Activated naive CD8-positive, alpha-beta T cell treated with anti-CD3 and anti-CD28 coated beads, Interleukin-2, amount 10 ng/mL, durations not matched to agents 7 days and 5 days (primary cell): ENCODE measurements at places on chromosomes 7 and 10.

DNA sequence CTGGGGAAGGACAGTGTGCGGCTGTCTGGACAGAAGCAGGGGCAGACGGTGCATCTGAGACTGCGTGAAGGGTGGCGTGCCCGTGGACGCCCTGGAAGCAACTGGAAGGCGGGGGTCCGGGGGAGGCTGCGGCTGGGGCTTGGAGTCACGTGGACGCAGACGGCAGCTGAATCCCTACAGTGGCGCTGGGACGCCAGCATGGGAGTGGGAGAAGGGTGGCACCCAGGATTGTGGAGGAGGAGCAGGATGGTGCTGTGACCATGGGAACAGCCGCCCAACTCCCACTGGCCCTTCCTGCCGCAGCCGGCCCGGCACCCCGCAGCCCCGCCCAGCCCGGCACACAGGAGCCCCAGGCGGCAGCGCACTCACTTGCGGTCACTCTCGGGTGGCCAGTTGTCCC lies 9.7 kb downstream of the INTS1 start:
- no peak for DNase-seq

DNA sequence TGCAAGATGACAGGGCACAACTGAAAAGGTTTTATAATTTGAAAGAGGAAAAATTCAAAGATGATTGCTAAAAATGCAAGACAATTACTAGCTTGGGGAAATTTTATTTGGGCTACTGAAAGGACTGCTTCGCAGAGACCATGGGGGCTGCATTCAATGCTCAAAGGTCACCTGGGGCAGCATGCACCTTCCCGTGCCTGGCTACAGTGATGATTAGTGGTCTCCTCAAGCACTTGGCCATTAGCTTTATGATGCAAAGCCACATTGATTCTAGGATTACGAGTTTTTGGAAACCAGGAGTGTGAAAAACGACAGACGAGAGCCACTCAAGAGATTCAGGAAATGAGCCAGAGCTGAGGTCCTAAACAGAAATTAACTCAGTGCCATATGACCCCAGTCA lies 764.6 kb downstream of the PHTF2 start:
- no peak for DNase-seq

DNA sequence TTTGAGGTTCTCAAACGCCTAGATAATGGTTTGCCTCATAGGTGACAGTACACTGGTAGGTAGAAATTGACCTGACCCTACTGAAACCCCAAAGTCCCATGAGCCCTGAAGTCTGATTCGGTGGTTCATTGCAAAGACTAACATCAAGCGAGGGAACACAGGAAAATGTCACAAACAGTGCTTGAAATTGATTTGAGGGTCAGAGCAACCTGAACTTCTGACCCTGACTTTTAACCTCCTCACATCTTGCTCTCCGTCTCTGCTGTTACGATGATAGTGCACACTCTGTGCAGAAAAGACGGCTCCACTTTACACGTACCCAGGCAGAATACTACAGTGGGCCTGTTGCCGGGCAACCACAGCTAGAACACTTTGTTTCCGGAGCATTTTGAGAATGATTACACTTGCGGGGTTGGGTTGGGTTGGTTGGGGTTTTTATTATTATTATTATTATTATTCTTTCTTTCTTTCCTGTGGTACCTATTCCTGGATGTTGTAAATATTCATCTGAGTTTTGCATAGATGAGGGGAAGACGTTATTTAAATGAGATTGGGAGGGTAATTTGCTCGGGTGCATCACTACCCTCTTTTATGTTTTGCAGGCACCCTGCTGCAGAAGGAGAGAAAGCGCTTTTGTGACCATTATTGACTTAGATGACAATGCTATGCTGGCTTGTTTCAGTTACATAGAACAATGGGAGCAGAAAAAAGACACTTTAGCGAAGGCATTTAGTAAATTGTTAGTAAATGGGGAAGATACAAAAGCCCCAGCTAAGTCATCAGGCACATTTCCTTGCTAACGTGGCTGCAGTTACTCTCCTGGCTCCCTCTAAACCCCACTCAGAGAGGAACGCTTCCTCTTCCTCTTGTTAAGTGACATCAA lies 438.1 kb upstream of the NRP1 start:
- no peak for DNase-seq

GRCh38 chr7:27587429-27587828 lies 75.3 kb downstream of the HIBADH start:
- no peak for DNase-seq

DNA sequence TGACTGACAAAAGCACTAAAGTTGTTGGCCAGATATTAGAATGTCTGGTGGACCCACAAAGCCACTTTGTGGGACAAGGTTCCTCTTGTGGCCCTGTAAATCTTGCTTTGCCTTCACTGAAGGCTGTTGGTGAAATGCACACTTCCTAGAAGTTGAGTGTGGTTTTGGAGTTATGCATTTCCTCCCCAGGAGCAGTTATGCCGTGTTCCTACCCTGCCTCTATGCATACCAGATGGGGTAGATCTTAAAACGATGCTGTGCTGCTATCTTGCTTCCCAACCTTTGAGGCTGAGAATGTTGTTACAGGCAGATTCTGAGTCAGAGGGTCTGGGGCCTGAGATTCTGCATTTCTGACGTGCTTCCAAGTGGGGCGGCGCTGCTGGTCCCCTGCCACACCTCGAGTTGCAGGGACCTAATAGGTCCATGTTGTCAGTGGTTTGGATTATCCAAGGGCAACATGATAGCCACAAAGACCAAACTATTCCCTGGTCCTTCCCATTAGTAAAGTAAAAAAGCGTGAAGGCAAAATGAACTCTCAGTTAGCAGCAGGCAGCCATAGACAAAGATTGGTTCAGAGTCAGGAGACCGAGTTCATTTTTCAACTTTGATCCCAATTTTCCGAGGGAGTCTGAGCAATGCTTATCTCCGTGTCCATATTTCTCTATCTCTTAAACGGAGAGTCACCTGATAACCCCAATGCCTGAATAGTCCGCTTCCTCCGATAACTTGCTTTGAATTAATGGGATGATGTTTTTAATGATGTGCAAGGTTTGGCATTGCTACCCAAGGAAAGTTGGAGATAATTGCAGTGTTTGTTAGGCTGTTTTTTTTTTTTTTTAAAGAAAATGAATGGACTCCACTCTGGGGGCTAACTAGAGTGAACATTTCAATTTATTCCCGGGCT lies 55.8 kb downstream of the CDHR3 start:
- DNase-seq: no peak

DNA sequence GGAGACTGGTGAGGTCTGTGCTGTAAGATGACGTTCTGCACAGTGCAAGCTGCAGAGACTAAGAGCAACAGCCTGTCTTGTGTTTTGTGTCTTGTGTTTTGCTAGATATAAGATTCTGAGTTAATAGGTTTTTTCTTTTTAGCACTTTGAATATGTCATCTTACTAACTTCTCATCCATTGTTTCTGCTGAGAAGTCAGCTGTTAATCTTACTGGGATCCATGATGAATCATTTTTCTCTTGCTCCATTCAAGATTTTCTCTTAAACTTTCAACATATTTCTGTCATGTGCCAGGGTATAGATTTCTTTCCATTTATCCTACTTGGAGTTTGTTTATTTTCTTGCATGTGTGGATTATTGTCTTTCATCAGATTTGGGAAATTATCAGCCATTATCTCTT lies 290.3 kb downstream of the CELF2 start:
- no peak for DNase-seq

DNA sequence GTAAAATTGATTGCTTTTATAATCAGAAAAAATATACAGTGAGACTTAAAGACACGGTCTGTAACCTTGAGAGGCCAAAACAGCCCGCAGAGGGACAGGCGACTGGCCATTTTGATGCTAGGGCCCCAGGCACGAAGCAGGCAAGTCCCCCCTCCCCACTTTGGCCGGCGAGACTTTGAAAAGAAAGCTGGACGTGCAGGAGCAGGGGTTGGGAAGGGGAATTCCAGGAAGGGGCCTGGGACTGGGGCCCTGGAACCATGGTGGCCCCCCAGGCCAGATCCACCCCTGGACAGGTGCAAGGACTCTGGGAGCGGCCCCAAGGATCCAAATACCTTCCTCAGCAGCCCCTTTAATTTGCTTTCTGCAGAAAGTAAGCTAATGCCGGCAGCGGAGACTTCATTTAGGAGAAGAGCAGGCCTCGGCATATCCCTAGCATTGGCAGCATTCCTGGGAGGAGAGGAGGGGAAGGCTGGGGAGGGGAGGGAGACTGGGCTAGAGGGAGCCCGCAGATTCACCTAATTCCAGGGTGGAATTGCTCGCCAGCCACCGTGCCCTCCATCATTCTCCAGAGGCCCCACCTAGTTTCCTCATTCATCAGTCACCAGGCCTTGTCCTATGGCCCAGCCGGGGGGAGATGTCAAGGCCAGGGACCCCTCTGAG lies 24.9 kb upstream of the TNRC18 start:
- no peak for DNase-seq

DNA sequence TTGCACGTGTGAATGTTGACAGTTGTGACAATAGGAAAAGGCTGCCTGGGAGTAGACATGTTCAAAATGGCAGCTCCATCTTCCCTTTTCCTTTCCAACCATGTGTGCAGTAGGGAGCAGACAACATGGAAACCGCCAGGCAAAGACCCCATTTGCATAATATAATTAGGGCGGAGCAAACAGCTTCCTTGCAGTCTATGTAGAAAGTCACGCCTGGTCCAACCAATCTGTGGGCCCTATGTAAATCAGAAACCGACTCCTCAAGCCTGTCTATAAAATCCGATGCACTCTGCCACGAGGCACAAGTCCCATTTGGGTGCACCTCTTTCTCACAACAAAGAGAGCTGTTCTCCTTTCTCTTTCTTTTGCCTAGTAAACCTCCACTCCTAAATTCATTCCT lies 19.6 kb downstream of the NEBL start:
- no peak for DNase-seq

- no peak for DNase-seq
These were observed 532.5 kb downstream of the GRM8 start for GRCh38 chr7:126720232-126720631.

- DNase-seq: no peak
These were observed 24.7 kb upstream of the TSPAN13 start for GRCh38 chr7:16728811-16729210.

- DNase-seq: no peak
These were observed 25.5 kb downstream of the SHOC2 start for GRCh38 chr10:110944792-110945396.

- no peak for DNase-seq
These were observed 163.1 kb upstream of the GDF10 start for GRCh38 chr10:47136866-47137265.

DNA sequence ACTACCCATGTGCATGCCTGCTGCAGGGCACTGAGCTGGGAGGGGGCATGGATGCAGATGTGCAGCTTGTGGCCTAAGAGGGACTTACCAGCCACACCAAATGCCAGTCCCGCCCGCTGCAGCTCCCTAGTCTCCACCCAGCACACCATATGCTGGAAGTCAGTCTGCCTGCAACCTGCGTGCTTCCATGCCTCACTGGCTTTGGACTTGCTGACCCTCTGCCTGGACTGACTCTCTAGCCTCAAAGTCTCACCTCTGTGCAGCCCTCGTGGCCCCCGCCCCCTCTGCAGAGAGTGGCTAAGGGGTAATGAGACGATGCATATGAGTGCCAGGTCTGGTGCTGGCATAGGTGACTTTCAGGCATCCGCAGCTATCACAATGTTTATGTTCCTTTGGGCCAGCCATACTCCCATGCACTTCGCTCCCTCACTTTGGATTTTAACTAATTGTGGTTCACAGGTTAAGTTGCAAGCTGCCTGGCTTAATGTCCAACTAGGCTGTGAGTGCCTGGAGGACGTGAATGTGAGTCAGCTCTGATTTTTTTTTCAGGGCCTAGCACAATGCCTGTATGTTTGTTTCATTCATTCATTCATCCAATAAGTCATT lies 21.7 kb downstream of the TRIM8 start:
- no peak for DNase-seq

DNA sequence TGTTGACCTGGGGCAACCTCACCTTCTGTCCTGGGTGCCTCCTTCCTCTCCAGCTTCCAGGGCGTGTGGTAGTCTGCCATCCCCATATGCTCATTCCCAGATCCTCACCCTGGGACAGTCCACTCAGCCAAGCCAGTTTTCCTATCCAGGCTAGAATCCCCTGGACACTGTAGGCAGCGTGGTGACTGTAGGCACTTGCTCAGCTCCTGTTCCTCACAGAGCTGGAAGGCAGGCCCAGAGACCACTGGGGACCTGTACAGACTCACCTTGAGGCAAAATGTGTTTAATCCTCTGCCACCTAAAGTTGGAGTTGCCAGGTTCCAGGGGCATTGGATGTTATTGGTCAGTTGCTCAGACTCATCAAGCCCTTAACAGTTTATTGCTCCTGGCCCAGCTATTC lies 2.4 kb upstream of the GRID1 start:
- DNase-seq: peak; percentile 4

- DNase-seq: no peak
These were observed 8.4 kb downstream of the MRPL43 start for GRCh38 chr10:100978901-100979195.

DNA sequence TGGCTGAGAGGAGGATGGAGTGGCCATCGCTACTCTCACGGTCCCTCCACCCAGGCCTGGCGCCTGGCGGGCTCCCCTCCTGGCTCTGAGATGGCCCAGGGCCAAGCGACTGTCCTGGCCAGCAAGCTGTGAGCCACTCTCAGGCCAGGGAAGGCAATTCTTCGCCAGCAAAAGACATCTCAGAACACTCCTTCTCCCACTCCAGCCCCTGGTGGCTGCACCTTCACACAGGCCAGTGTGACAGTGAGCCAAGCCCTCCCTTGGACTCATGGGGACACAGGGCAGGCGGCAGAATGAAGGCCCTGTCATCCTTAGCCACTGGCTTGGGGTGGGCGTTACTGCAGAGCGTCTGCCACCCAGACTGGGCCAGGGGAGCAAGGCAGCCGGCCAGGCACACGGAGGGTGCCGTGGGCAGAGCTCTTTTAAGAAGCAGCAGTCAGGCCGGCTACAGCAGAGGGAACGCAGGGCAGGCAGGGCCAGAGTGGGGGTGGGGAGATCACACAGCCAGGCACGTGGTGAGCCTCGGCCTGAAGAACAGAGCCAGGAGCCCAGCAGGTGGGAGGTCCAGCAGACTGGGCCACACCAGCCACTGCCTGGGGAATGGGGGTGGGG lies 14.4 kb downstream of the STK32C start:
- no peak for DNase-seq

DNA sequence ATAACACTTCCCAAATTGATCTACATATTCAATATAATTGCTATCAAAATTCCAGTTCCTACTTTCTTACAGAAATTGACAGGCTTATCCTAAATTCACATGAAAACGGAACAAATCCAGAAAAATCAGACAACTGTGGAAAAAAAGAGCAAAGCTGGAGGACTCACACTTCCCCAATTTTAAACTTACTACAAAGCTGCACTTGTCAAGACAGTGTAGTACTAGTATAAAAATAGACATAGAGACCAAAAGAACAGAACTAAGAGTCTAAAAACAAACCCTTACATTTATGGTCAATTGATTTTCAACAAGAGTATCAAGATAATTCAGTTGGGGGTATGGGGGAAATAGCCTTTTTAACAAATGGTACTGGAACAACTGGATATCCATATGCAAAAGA lies 27.5 kb downstream of the LMBR1 start:
- DNase-seq: no peak

GRCh38 chr7:44085546-44085945 lies 3.2 kb upstream of the POLM start:
- DNase-seq: no peak

DNA sequence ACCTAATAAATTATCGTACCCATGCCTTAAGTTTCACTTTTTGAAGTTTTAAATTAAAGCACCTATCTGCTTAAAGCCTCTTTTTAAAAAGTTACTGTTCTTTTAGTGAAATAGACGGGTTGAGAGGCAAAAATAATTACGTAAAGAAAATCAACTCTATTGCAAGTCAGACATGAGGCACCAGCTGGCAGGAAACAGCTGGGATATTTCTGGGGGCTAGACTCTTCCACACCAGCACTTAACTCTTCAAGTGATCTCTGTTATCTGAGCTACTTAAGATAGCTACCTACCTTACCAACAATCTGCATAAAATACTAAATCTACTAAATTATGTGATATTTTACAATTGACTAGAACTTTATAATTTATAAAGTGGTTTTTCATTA lies 35.8 kb downstream of the GBF1 start:
- no peak for DNase-seq
